ENCODE measurements at places on chromosomes 13 and 19.

- no peak for DNase-seq
Observed at GRCh38 chr19:38469151-38469550, 35.7 kb downstream of the RYR1 start.

DNA sequence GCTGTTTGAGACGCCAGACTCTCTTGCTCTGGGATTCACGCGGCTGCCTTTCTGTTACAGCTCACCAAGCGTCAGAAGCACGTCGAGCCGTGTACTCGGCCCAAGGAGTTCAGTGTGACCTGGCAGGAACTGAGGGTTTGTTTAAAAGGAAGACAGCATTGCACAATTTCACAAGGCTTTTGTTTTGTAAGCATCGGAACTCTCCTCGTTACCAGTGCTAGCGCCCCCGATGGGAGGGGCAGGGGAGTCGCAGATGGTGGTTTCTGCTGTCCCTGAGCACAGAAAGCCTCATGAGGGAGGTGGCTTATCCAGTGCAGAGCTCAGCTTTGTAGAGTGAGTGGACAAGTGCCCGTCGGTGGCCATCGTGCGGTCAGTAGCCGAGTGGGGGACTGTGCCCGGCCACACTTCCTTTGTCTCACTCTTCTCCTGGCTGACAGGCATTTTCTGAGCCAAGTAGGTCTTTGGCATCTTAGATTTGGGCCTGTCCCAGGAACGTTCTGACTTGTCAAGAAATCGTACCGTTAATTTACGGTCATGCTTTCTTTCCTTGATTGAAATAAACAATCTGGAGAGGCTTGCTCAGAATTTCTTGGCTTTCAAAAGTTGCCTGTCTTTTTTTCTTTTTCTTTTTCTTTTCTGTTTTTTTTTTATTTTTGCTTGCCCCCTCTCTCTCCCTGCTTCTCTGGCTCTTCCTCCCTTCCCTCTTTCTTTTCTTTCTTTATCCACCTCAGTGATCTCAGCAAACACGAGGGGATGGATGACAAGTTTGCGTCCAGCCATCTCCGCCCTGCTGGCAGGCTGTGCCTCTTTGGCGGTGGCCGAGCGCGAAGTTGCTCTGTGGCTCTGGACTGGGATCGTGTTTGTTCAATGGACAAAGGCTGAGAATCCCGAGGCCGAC is 7.7 kb downstream of the KDM4B start:
- peak; percentile 43 for DNase-seq

DNA sequence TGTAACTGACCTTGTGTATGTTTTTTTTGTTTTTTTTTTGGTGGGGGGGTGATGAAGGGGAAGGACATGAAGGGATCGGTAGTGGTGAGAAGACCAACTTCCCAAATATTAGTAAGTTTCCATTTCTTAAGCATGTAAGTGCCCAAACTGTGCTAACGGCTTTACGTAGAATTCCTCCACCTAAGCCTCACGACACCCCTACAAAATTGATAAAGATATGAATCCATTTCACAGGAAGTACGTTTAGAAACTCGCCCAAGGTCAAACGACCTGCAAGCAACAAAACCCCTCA is 649 bp downstream of the UQCRFS1 start:
- DNase-seq, result no peak

DNA sequence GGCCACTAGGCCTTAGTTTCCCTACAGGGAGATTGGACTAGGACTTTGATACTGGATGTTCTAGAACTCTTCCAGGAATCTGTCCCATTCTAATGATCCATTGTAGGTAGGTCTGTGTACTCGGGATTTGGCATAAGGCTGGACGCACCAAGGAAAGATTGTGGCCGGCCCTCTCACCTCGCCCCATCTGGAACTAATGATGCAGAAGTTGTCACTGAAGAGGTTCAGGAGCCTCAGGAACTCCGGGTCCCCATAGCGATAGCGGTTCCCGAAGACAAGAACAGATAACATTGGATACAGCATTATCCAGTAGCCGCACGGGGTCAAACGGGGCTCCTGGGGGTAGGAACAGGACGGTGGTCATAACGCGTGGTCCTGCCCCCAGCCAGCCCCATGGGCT is 11.2 kb downstream of the EGLN2 start:
- DNase-seq, result no peak

DNA sequence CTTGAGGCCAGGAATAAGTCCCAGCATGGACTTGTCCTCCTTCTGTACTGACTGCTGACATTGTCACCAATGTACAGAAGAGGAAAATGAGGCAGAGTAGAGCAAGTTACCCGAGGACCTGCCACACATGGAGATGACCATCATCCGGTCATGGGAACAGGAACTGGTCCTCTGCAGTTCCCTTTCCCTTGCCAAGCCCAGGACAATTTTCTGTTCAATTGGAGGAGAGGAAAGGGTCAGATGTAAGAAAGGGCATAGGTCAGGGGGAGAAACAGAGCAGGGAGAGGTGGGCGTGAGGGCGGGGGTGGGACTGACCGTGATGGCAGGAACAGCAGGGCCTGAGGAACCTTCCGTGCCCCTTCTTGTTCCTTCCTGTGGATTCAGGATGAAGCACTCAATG is 18.6 kb downstream of the PHLDB3 start:
- DNase-seq, result no peak

DNA sequence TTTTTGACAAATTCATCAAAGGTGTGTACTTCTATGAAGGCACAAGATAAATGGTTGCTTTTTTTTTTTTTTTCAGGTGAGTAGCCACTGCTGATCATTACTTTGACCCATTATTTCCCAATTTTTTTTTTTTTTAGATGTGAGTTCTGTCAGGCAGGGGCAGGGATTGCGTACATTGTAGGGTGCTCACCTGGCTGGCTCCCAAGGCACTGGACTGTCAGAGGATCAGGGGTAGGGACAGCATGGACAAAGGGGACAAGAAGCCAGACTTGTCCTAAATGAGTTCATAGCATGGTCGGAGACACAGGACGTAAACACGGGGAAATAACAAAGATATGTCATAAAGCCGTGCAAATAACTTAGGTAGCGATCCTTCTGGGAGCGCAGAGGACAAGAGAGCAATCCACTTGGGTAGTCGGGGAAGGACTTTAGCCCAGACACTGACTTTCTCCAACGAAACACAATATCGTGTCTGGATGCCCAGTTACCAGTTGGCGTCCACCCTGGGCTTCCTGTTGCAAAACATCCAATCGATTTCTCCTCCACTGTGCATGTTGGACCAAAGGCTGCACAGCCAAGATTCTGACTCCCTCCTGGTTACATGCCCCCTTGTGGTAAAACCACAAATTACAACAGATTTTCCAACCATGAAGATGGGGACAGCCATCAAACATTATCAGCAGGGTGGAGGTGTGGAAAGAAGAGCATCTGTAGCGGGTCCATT is 27.5 kb upstream of the KATNAL1 start:
- no peak for DNase-seq

DNA sequence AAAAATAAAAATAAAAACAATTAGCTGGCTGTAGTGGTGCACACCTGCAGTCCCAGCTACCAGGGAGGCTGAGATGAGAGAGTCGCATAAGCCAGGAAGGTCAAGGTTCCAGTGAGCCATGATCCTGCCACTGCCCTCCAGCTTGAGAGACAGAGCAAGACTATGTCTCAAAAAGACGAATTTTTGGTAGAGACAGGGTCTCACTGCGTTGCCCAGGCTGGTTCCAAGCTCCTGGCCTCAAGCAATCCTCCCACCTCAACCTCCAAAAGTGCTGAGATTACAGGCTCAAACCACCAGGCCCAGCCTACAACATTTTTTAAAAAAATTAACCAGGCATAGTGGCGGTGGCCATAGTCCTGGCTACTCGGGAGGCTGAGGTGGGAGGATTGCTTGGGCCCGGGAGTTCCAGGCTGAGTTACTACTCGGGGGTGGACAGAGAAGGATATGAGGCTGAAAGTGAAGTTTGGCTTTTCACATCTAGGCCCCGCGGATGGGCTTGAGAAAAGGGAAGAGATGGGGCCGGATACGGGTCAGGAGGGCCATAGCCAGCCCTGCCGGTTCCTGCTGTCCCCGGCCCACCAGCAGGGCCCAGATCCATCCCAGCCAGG is 10.2 kb downstream of the NDUFA11 start:
- DNase-seq, result no peak

- peak; percentile 95 for DNase-seq
Observed at GRCh38 chr19:56538254-56538760, 441 bp upstream of the ZFP28 start.

DNA sequence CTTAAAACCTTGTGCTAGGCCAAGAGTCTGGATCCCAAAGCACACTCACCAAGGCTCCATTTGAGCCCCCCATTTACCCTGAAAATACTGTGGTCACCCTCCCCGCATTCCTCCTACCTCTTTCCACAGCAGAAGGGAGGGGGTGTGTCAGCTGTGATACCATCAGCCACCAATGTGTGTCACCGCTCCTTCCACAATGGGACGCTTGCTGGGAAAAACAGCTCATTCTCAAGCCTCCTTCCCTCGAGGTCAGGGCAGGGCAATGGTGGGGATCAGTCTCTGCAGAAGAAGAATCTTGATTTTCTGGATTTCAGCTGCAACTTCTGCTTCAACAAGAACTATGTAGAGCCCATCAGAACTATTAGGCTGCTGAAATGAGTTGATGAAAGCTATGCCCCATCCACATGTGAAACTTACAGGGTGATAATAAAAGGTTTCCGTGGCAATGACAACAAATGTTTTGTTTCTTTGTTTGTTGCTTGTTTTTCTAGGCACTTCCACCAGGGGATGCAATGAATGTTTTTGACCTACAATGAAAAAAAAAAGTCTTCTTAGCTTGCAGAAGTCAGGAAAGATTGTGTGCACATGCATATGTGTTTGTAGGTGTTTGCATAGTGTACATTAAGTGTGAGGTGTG is 26.4 kb upstream of the ZNF507 start:
- peak; percentile 65 for DNase-seq

GRCh38 chr19:18249834-18250233 is 23.6 kb upstream of the PDE4C start:
- DNase-seq, result no peak

DNA sequence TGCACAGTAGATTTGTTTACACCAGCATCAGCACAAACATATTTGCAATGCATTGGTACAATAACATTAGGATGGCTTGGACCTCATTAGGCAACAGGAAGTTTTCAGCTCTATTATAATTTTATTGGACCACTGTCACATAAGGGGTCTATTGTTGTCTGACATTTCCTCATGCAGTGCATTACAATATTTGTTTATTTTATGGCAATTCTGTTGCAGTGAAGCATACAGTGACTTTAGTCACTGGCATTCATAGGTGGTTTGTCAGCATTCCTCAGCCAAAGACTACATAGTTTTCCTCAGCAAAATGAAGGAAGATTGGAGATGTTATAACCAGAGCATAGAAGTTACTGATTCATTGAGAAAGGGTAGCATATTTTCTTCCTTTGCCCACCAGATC is 1732.9 kb downstream of the PCDH9 start:
- no peak for DNase-seq

GRCh38 chr13:32381539-32381938 is 46.4 kb downstream of the N4BP2L1 start:
- DNase-seq, result no peak

GRCh38 chr19:29528946-29529645 is 3.3 kb downstream of the VSTM2B start:
- DNase-seq, result no peak

DNA sequence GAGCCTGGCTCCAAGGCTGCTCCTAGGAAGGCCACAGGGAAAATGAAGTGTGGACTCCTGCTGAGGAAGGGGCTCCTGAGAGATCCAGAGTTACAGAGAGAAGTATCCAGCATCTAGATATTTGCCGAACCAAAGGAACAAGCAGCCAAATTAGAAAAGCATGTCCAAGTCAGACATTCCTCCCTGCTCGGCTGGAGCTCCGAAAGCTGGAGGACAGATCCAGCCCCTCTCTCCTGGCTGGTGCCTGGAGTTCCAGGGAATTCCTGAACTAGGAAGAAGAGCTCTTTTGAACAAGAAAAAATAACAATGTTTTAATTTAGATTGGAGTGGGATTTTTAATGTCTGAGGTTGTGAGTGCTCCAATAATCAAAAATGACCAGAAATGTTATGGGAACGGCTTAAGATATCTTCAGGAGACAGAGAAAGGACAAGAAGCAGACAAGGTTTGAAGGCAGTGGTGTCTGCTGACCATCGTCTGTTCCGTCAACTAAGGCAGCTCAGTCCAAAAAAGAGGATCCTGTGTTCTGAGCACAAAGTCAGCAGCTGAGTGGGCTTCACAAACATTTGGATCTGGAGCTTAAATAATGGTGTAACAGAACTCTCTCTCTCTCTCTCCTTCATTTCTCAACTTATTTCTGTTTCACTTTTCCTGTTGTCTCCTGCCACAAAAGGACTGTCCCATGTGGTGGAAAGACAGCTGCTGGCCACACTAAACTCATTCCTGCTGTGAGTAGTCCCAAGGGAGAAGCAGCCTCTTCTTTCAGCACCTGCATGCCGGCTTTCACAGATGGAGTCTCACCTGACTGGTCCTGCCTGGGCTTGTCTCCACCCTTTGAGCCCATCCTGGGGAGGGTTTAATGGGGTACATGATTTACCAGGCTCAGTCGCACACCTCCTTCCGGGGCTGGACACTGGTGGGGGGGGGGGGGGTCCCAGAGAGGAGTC is 31.5 kb upstream of the IRS2 start:
- DNase-seq, result no peak

DNA sequence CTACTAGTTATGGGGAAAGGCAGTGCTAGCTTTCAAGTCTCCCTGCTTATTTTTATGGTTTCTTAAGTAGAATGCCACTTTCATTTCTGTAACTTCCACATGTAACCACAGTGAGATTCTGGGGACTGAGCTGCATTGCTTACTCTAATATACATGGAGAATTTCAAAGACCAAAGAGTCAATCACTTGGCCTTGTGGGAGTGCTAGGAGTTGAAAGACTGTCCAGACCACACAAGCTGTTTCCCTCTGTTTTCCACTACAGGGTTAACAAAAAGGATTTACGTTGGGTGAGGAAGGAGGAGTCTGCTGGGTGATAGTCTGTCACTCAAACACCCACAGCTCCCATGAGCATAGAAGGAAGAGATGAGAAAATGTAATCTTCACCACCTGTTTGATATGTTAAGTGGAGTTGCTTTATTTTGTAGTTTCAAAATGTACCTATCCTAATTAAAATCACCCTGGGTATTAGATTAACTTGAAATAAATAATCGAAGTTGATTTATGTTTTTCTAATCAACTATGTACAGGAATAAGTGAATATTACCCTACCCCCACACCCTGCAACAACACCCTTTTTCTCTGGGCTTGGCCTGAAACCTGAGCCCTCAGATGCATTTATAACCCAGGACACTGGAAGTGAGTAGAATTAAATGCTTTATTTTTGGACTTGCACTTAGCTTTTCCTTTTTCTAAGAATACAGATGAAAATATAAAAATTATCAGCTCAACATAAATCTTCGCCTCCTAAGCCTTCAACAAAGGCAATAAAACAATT is 225.8 kb upstream of the SLC10A2 start:
- DNase-seq, result no peak

- no peak for DNase-seq
Observed at GRCh38 chr13:52374389-52374788, 31.6 kb downstream of the THSD1 start.

DNA sequence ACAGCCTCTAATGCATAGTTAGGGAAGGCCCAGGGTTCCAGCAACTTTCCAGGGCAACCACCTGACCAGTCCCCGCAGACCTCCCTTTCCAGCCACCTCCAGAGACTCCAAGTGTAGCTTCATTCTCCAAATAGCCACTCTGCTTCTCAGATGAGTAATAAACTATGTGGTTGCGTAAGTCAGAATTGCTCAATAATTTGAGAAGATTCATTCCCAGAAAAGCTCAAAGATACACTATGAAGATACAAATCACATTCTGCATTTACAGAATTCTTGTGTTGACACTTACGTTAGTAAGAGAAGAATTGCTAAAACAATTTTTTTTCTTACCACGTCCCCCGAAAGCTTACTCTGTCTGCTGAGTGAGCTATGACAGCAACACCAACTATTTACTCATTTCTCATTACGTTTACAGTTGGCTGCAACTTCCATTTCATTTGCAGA is 8.2 kb upstream of the LATS2 start:
- DNase-seq, result no peak

GRCh38 chr19:17968362-17968761 is 1.5 kb downstream of the KCNN1 start:
- DNase-seq, result no peak

All from head of caudate nucleus (tissue), 42 donors.